ENCODE measurements at places on chromosomes 2 and 18. TPM values are rescaled to one million over a fixed set of nuclear protein-coding genes. Genes with fewer than 3 reads are reported as not detected.

The DYNAP gene
- total RNA-seq: not detected

The RBFA gene
- 20.1 TPM for total RNA-seq

The FSIP2 gene
- total RNA-seq: 1.6 TPM

The LYPD1 gene
- total RNA-seq: 0.74 TPM

The RMND5A gene
- total RNA-seq: 20.2 TPM

GRCh38 chr2:211117026-211117425 is 560.6 kb downstream of the CPS1 start:
- no peak for DNase-seq

GRCh38 chr2:100248971-100249370 is 73.3 kb downstream of the LONRF2 start:
- no peak for DNase-seq

DNA sequence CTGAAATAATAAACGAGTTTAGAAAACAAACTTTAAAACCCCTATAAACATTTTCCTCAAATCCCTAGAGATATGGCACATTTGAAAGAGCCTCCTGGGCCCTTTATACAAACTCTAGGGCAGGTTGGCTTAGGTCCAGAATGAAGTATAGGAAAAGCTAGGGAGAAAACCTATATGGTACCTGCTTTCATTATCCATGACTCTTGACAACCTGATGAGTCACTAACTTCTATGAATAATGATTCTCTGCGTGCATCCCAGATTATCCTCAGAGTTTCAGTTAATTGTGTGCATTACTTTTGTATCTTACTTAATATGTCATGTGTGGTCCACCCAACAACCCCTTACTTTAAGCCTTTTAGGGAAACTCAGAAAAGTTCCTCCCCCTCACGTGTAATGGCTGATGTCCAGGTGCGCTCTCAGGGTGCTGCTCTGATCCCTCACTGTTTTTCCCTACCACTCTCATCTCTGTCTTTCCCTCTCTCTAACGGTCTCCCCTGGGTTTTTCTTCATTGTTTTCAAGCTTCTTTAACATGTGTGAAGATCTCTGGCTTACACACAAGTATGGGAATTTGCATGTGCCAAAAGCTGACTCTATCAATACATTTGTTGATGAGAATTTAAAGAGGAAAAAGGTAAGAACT is 78.5 kb downstream of the LRP1B start:
- DNase-seq: no peak

- DNase-seq: peak; percentile 84
These were observed 18.6 kb upstream of the MRPL19 start for GRCh38 chr2:75627902-75628504.

DNA sequence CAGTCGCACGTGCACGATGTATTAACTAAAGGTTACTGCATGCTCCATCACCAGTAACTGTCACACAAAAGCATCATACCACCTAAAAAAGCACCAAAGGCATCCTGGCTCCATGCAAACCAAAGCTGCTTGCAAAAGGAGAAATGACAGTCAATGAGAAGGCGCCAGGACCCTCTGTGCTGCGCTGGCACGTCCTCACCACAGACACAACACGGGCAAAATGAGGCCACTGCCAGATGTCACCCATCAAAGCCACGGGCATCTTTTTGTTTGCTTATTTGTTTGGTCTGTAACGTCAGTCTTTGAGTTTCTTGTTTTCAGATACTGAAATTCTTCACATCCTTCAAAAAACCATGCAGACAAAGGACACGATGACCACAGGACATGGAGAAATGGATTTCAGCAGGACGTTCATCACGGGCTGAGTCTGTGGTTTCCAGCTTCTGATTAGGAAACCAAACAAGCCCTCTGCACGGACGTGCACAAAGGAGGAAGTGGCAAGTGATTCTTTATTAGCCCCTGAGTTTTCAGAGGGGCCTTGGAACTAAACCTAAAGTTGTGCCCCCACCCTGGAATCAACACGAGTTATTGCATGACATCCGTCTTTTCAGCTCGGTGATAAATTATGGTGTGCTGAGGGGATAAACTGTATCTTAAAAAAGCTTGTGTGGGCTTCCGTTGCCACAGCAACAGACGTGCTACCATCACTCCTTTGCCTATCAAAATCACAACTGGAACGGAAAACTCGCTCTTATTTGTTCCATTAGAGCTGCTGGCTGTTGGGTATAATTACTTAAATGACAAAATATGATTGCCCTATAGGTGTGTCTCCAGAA is 181.8 kb downstream of the EIPR1 start:
- DNase-seq: no peak

DNA sequence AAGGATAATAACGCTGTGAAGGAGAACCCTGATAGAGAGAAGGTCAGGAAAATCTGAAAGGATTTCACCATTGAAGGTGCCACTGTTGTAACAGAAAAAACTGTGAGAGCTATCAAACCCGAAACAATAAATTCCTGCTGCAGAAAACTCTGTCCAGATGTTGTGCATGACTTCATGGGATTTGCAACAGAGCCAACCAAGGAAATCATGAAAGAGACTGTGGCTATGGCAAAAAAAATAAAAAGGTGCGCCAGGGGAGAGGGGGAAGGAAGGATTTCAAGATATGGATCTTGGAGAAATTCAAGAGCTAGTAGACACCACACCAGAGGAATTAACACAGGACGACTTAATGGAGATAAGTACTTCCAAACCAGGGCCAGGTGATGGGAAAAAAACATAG is 88.0 kb downstream of the LDLRAD4 start:
- DNase-seq: no peak

DNA sequence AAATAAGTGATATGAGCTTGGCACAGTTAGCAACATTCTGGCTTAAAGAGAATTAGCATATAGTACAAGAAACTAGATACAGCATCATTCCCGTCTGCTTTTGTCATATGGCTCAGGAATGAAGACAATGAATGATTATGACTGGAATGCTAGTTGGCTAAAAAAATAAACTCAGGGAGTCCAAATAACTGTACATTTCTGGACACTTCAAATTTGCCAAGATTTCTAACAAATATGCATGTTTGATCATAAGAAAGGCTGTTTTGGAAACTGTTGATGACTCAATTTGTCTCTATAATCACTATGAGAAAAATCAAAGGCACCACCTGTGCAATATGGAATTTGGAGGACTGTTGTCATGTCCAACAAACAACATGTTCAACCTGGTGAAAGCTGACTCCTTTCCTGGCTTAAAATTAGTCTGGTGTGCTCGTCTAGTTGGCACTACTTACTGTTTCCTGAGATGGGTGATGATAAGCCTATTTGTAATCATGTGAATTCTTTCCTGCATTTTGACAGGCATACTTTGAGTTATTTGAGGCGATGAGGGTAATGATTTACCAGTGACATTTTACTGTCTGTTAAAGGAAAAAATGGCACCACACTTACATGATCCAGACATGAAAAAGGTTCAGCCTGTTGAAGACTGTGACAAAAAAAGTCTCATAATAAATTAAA is 133.9 kb upstream of the CDH20 start:
- DNase-seq: peak; percentile 34

- peak; percentile 15 for DNase-seq
These were observed 652 bp downstream of the GPC1 start for GRCh38 chr2:240435948-240436682.

DNA sequence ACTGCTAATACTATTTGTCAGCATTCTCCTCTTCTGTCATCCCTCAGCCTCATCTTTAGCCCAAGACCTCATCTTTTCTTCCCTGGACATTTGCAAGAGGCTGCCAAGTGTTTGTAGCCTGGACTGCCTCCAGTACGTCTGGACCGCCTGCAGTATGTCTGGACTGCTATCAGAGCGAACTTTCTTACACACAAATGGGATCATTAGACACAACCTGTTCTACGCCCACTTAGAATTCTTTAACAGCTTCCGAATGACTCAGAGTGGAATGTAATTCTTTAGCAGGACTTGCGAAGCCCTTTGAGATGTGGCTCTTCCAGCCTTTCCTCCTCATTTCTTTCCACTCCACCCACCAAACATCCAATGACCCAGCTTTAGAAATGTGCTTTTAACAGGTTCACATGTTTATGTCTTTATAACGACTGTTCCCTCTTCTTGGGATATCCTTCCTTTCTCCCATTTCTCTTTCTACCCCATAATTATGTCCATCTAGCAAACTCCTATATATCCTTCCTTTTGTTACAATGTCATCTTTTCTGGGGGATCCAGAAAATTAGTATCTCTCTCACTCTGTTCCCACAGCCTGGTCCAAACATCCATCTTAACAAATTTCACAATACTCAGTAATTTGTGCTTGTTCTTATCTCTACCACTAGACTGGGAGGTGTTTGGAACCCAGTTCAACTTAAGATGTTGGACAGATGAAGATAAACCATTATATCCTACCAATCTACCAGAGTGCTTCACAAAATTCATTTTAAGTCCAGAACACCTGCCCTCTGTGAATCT is 171.3 kb upstream of the PGAP1 start:
- peak; percentile 96 for DNase-seq

All from fibroblast of the aortic adventitia (primary cell).